ENCODE measurements at places on chromosomes 7 and 10.

DNA sequence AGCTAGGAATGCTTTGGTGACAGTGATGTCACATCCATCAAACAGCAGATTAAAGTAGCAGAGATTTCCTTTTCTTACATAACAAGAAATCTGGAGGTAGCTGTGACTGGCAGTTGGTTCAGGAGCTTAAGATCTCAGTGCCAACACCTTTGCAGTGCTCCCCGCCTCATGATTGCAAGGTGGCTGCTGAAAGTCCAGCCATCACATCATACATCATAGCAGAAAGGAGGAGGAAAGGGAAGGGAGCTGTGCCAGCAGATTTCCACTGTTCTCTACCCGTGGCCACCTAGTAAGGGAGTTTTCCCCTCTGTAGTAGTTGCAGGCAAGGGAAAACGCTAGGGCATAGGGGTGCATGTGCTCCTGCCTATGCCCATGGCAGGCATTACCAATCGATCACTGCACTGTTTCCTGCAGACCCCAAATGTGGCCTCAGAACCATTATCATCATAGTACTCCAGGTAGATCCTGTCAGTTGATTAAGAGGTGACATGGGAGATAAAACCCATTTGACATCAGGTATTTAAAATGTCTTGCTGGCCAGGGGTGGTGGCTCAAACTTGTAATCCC is 57.9 kb upstream of the GTF2IRD1 start:
- no peak for DNase-seq

DNA sequence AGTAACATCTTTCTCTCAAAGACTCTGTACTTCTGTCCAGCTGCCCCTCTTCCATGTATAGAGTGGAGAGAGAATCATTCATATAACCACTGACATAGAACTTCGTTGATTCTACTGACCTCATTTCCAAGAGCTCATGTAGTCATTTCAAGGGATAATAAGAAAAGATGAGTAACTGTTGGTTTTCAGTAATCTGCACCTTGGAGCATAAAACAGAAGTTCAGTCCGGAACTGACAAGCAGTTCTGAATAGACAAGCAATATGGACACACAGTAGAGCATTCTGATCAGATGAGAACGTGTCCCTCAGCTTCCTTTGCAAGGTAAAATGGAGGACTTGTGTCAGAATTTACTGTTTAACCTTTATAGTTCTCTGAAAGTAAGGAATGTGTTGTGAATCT is 847.1 kb downstream of the REEP3 start:
- no peak for DNase-seq

DNA sequence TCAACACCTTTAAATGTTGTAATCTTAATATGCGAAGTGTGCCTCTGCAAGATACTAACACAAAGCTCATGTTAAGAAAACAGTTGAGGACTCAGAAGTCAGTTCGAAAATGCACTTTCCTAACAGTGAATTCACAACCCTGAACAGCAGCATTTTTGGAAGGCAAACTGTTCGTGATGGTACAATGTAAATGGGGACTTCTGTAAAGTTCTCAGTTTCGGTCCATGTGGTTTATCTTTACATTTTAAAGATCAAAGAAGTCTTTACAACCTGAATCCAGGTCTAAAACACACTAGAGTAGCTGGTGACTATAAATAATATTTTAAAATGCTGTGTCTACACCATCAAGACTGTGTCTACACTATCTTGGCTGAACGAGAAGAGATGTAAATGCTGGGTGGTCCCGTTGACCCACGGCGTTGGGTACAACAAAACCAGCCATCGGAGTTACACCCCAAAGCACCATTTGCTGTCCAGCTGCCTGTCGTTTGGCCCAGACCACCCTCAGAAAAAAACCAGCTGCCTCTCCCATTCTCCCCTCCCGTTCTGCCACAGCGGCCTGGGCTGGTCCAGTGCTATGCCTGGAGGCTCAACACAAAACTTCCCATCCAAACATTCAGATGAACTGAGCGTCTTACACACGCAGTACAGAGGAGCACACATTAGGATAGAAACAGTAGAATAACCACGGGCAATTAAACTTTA is 42.9 kb downstream of the MKI67 start:
- DNase-seq: no peak

- no peak for DNase-seq
These were observed 127.7 kb upstream of the AOAH start for GRCh38 chr7:36852017-36852416.

DNA sequence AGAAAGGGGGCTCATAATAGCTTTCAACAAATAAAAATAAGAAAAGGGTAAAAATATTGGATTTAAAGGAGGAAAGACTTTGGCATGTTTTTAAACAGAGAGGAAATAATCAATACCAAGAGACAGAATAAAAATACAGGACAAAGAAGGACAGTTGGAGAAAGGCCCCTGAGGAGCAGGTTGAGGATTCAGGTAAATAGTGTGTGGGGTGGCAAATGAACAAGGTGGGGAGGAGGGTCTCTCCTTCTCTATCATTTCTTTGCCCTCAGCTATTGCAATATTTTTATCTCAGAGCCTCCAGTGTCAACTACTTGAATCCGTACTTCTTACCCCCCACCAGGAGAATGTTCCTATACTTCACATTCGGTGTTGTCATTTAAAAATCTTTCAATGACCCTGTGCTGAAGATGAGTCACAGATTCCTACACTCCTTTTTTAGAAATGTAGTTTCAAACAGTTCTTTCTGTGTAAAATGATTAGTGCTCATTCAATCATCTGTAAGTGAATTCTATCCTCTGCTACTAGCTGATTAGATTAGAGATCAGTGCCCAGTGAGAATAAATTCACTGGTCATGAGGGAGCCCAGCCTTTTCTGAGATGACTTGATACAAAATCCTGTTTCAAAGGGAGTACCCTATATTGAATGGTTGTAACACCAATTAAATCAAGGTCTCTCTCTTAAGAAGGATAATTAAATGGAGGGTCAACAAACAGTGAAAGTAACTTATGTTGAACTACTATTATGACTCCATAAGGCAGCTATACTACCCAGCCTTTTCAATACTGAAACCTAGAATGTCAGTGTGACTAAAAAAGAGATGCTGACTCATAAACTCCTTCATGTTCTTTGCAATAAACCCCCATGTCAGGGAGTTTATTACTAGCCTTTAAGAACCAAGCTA is 50.4 kb upstream of the WNT16 start:
- DNase-seq: no peak

GRCh38 chr10:49170632-49171325 is 17.4 kb downstream of the TMEM273 start:
- DNase-seq: no peak

DNA sequence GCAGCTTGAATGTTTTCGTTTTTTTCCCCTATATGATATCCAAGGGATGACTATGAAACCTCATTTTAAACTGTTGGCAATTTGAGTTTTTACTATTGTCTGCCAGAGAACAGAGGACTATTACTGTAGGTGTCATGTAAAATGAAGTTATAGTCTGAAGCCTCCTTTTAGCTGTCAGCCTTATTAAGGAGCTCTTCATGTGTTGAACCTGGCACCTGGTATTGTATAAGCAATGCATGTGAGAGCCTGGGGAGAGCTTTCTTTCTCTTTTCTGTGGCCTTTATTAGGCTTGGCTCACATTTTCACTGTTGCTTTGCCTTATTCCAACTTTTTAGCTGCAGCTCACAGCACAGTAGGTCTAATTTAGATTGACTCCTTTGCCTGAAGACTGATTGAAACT is 119.1 kb upstream of the FOXP2 start:
- no peak for DNase-seq

GRCh38 chr7:29516491-29516890 is 47.1 kb upstream of the PRR15 start:
- no peak for DNase-seq

DNA sequence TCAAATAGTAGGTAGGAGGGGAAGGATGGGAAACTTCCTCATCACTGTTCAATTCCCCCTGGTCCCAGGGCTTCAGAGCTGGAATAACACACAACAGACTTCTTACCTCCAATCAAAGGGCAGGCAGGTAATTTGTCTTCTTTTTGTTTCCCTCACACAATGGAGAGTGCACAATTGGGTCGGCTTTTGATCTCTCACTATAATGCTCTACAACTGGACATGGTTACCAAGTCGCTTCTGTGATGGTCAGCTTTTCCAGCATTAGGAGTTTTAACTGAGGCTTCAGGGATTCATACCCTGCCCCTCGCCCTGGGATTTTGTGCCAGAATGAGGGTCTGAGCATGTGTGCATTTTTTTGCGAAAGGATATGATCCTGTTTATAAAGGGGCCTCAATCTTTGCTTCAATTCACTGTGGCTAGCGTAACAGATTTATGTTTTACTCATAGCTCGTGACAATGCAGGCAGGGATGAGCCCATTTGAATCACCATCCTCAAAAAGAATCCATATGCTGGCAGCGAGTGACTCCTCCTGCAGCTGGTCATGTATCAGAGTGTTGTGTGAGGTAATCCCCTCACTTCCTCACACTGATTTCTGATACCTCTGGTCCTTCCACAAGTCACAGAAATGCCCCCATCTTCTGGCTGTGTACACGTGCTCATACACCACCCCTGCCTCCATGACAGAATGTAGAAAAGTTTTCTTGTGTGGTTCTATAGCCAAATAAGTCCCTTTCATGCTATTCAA is 189.6 kb downstream of the CTTNBP2 start:
- DNase-seq: no peak

- DNase-seq: no peak
These were observed 36.1 kb downstream of the GRK5 start for GRCh38 chr10:119243488-119243887.

GRCh38 chr10:28186461-28186860 is 116.4 kb downstream of the MPP7 start:
- DNase-seq: no peak

DNA sequence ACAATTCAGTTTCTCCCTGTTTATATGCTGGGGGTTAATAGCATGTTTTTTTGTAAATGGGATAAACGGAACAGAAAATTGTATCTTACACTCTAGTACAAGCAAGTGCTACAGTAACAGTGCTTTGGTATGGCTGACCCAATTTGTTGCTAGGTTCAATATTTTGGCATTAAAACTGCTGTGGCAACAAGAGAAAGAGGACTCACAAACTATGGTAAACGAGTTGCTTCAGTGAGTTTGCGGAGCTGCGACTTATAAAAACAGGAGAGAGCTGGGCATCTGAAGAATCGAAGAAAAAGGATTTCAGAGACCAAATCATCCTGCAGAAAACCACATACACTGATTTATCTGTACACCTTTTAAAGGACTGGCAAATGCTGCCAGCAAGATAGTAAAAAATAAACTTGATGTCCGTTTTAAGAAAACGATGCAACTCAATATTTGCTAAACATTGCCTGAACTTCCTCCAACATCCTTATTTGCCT is 2.2 kb downstream of the GLUD1 start:
- DNase-seq: peak; percentile 31

DNA sequence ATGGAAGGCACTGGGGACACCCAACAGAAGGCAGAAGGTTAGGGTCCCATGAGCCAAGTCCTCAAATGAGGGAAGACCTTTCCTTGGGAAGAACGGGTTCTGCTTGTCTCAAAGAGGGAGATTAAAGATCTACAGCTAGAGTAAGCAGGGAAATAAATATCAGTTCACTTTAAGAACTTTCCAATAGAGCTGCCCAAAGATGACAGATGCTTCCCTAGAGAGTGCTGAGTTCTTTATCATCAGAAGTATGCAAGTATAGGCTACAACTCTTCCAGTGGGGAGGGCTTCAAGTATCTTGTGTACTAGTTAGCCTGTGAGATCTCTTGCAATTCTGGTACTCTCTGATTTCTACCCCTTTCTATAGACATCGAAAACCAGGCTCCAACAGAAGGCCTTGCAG is 39.4 kb downstream of the EMX2 start:
- DNase-seq: no peak

- no peak for DNase-seq
These were observed 73.2 kb downstream of the SFMBT2 start for GRCh38 chr10:7337431-7338171.
